ENCODE measurements at places on chromosomes 3 and 15. TPM values are rescaled to one million over a fixed set of nuclear protein-coding genes. Genes with fewer than 3 reads are reported as not detected.

The KCNMB2 gene
- 3.4 TPM for total RNA-seq

The SLC28A2 gene
- not detected for total RNA-seq

The BNC1 gene
- 9.2 TPM for total RNA-seq

The FOXB1 gene
- not detected for total RNA-seq

The SLC12A8 gene
- 4.3 TPM for total RNA-seq

The ANKRD63 gene
- total RNA-seq: not detected
